ENCODE measurements at places on chromosomes 5 and 9.
A peak's percentile ranks its signal among the peaks of the same experiment; 100 is the strongest.

DNA sequence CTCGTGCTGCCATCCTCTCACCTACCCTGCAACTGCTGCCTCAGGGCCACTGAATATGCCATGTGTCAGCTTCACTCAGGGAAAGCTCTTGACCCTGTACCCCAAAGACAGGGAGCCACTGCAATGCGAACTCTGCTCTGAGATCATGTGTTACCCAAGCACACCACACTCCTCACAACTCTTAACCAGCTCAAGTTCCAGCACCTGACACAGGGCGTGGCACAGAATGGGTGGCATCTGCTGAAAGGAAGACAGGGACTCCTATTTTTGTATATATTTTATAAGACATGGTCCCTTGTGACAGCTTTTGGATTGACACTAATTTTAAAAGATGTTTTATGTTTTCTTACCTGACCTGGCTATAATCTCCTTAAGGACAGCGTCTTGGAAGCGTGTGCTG lies 10.7 kb downstream of the PHYKPL start:
- no peak for DNase-seq

- DNase-seq = no peak
Measured at GRCh38 chr9:131937451-131937850, 142.2 kb downstream of the MED27 start.

DNA sequence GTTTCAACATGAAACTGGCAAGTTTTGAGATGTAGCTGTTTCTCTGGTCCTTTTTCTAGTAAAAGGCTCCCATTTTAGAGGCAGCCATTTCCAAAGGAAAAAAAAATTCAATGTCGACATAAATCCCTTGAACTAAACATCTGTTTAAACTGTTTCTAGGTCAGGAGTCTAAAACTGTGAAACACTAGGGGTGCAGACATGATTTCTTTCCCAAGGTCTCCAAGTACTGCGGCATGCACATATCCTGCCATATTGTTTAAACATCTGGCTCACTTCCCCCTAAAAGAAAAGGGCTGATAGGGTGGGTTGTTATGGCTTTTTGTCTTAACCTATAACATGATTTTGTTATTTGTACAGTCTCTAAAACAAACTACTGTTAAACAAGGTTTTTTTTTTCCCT lies 51.1 kb downstream of the NFIB start:
- no peak for DNase-seq

DNA sequence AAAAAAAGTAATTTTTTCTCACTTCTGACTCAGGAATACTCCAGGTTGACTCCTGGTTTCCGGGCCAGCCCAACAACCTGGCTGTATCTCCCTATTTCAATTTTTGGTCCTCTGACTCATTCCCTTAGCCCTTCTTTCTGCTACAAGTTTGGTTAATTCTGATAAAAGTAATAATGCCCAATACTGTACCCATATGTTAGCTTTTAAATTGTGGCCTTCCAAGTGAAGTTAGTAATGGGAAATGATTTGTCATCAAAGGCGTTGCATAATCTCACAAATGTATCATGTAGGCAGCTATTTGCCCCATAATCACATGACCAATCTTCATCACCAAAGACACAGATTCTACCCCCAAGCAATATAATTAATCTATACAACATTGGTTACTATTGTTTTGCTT lies 31.1 kb upstream of the BNC2 start:
- no peak for DNase-seq

DNA sequence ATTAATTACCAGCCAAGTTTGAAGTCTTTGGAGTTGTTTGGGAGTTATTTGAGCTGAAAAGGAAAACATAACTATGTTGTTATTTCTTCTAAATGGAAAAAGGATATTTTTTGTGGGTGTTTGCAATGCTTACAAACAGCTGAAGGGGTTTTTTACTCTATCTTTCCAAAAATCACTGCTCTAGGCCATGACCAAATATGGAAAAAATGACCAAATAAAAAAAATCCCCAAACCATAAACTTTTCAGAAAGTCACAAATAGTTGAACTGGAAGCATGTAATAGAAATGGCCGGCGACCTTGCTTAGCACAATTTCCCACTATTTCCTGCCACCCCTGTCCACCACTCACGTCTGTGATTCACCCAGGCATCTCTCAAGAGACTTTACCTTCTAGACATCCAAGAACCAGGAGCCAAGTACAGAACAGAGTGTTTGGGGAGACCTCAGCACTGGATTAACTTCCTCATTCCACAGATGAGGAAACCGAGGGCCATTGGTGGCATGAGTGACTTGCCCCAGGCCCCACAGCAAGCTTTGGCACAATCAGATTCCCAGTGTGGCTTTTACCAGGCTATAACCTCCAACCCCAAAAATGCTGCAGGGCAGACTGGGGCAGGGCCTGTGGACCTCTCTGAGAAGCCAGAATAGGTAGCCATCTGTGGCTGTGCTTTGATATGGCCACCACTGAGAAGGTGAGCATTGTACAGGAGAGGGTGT lies 84.5 kb downstream of the NRG2 start:
- DNase-seq = no peak

DNA sequence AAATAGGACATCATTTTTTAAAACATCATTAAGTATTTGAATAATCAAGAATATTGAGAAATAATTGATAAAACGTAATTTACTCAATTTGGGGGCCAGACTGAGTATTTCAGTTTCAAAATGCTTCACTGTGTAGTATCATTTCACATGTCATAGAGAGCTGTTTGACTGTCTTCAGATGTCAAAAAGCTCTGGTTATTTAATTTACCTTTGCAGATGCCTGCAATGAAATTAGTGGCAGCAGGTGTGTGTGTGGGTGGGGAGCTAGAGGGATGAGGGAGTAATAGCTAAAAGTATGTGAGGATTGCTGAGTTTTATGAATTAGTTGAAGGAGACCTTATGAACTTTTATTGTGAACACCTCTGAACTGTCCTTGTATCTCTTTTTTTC lies 567.2 kb upstream of the MEF2C start:
- no peak for DNase-seq

- no peak for DNase-seq
Measured at GRCh38 chr5:135355169-135355568, 43.9 kb downstream of the MACROH2A1 start.

DNA sequence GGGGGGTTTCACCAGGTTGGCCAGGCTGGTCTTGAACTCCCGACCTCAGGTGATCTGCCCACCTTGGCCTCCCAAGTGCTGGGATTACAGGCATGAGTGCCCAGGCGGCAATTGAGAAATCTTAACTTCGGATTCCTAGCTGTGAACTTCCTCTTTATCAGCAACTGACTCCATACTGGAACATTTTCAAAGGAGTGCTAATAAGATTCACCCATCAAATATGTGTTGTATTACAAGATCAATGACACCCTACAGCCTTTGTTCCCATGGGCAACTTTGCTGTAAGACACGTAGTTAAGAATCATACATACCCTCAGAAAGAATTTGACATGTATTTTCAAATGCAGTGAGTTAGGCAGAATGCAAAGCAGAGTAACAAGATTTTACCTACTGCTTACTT lies 23.1 kb upstream of the ACOT12 start:
- DNase-seq = no peak

DNA sequence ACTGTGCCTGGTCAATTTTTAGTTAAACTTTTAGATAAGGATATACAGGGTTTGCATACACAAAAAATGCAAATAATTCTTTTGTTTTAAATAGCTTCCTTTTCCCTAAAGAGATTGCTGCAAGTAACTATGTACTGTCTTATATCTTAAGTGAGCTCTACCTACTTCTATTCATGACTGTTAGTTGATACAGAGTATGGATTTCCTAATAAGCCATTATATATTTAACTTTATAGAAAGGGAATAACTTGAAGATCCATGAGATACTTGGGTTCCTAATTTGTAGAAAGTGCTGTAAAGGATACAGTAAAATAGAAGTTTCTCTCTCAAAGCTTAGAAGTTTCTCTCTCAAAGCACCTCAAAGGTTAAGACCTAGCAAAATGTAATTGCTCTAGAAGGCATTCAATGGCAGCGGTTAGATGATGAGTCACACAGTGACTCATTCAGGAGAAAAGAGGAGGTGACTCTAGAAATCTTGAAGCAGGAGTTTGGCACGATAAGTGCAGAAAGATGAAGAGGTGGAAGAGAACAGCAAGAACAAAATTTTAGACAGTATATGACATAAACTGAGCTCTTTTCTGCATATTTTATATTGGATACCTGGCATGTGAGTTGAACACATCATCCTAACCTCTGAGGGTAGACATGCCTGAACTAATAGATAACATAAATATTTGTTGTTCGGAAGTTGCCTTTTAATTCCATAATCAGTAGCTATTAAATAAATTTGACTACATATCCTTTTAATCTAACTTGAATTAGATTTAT lies 5.5 kb upstream of the DNAJC21 start:
- DNase-seq = no peak

- no peak for DNase-seq
Measured at GRCh38 chr5:172743112-172743959, 27.7 kb downstream of the DUSP1 start.

DNA sequence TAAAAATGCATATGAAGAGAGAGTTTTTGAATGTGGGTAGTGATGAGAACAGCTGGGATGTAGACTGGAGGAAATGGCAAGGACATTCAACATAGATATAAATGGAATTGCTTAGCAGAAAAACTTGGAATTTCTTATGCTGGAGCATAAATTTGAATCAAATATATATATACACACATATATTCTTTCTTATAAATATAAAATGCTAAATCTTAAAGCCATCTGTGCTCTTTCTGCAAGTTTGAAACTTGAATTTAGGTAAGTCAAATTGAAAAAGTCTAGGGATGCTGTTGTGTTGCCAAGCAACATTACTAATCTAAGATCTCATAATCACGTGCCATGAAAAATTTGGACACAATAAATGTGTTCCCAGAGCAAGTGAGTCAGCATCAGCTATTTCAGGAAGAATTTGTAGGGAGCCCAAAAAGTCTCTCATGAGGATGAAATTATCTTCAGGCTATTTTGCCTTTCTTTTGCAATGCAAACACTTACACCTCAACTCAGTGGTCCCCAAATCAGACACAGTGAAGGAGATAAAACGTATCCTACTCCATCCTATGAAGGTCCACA lies 58.4 kb upstream of the ALDH1A1 start:
- no peak for DNase-seq

- DNase-seq = no peak
Measured at GRCh38 chr5:95671826-95672225, 11.0 kb downstream of the SPATA9 start.

DNA sequence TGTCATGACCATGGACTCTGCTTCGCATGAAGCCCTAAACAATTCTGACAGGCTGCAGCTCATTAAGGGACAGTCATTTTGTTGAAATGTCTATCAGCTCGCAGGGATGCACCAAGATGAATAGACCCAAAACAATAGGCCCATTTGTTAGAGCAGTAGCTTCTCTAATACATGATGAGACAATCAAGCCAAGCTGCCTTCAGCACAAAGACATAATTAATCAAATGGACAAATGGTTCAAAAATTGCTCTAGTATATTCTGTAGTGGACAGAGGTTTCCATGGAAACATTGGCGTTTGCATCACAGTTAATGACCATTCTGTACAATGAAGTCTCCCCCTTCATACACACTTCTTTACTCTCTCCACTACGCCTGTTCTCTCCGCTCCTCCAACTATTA lies 274.6 kb downstream of the ANXA1 start:
- no peak for DNase-seq

DNA sequence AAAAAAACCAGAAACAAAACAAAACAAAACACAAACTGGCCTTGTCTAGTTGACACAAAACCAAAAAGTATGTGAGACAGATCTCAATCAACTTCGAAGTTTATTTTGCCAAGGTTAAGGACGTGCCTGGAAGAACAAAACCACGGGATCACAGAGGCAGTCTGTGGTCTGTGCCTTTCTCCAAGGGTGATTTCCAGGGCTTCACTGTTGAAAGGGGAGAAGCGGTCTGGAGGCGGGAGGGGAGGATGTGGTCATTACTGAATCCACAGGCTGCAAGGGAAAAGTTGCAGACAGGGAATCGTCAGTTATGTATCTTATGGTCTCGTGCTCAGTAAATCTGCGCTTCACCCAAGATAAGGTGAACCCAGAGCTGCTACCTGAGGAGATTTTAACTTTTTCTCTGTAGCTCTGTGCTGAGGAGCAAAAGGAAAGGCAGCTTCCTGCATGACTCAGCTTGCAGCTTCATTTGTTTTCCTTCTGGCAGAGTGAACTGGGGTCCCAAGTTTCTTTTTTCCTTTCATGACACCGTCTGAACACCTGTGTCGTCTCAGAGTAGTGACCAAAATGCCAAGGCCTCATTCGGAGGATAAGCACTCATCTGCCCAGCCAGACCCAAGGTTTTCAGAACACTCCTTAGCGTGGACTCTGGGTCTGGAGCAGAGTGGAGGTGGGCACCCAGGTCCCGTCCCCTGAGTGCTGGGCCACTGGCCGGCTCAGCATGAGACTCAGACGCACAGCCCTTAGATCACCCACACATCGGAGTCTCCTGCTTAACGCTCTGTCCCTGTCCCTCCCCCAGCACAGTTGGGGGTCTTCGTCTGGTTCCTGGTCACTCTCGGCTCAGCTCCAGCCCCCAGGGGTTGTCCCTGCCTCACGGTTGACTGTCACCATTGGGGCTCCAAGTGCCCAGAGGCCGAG lies 25.9 kb downstream of the ROPN1L start:
- no peak for DNase-seq

GRCh38 chr5:125446986-125447385 lies 700.5 kb upstream of the ZNF608 start:
- no peak for DNase-seq

GRCh38 chr9:127904561-127905003 lies 5.2 kb upstream of the ST6GALNAC6 start:
- DNase-seq = no peak

GRCh38 chr5:180007582-180007981 lies 64.0 kb downstream of the RNF130 start:
- no peak for DNase-seq

GRCh38 chr9:125889476-125890419 lies 142.6 kb downstream of the PBX3 start:
- DNase-seq = peak; percentile 39

DNA sequence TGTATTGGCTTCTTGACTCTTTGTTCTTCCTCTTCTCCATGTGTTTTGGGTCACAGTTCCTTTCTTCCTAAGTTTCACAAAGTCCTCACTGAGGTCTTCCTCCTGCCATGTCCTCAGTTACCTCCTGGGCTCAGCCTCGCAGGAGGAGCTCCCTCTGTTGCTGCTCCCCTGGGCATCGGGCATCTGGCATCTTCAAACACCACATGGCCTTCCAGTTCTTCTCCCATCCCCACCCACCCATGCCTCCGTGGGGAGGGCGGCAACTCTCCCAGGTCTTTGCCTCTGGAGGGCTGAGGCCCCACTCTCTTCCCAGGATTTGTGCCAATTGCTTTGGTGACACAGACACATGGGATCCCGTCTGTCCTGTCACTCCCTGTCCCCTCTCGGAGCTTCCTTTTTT lies 22.8 kb downstream of the MRPL36 start:
- DNase-seq = no peak

- no peak for DNase-seq
Measured at GRCh38 chr9:91207729-91208418, 153.8 kb downstream of the AUH start.

- no peak for DNase-seq
Measured at GRCh38 chr5:121152411-121152810, 688.3 kb downstream of the PRR16 start.

DNA sequence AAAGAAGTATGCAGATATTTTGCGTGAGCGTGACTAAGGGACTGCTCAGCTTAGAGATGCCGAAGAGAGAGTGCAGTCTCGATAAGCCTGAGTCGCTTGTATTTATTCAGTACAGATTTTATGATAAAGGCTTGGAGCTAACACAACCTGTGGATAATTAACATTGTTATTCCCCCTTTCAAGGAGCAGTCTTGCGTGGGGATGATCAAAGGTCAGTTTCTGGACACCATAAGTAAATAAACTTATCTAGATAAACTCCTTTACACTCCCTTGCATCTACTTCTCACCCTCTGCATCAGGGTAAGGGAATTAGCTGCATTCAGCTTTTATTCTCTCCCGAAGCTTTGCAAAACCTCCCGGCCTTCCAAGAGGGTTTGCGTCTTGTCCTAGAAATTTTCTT lies 357.8 kb upstream of the ST8SIA4 start:
- DNase-seq = no peak

All from endothelial cell (in vitro differentiated cells).